ENCODE measurements at places on chromosomes 4 and X.

- no peak for DNase-seq
These were observed 100.2 kb downstream of the PDLIM5 start for GRCh38 chr4:94551643-94552564.

GRCh38 chr4:185096032-185096653 lies 46.9 kb upstream of the SLC25A4 start:
- peak; percentile 22 for DNase-seq

- no peak for DNase-seq
These were observed 60.6 kb upstream of the TMLHE start for GRCh38 chrX:155673338-155673737.

- DNase-seq = no peak
These were observed 21.7 kb downstream of the UGDH start for GRCh38 chr4:39505581-39505980.

DNA sequence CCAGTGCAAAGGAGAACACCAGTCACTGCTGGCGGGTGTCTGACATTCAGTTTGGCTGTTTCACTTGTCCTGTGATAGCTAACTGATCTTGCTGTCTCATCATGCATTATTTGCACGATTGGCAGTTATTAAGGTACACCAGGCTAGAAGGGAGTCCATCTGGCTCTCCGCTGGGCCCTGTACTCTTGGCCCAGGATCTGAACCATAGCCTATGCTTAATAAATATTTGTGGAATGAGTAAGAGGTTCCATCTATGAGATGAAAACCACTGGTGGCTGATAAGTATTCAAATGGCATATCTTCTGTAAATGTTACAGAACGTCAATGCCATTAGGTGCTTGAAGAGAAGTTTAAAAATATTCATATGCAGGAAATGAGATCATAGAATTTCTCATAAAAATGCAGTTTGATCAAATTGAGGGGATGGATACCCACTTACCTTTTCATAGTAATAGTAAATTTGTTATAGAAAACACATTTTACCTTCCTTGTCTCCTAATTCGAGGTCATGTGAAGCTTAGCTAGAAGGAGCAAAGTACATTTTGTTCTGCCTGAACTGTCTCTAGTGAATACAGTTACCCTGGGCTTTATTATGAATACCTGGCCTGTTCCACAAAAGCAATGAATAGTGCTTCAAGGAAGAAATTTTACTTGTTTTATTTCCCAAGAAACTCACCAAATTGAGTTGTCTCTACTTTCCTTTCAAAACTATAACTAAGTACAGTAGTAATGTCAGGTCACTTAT lies 213.5 kb downstream of the CBR4 start:
- no peak for DNase-seq

- no peak for DNase-seq
These were observed 68.9 kb upstream of the NDP start for GRCh38 chrX:44042116-44042515.

DNA sequence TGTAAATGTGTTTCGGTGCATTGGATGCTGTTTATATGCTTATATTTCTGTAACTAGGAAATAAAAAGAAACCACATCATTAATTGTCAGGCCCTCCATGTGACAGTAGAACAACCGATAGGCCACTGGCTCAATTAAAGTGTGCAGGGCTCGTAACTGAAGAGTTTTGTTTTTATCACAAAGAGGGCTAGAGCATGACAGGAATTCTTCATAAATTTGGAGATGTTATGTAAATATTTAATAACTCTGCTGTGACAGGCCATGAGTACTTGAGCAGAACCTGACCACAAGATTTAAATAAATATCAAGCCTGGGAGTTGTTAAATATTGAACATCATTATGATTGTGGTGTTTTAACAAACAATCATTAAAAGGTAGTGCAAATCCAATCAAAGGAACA lies 55.9 kb downstream of the MID1 start:
- DNase-seq = no peak

DNA sequence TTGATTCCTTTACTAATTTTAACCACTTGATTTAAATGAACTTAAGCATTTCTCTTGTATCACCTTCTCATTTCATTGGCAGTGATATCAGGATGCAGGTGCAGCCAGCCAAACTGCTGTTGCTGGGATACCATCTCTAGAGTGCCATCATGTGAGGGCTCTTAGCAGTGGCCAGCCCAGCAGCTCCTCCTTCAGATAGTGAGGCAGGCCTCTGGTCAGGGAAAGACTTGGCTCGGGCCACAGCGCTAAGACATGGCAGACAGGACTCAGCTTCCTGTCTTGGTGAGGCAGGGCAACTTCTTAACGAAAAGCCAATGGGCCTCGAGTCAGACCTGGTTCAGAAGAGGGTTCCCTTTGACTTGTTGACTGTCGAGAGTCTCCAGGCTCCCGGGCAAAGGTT lies 50.0 kb downstream of the NOP14 start:
- no peak for DNase-seq

DNA sequence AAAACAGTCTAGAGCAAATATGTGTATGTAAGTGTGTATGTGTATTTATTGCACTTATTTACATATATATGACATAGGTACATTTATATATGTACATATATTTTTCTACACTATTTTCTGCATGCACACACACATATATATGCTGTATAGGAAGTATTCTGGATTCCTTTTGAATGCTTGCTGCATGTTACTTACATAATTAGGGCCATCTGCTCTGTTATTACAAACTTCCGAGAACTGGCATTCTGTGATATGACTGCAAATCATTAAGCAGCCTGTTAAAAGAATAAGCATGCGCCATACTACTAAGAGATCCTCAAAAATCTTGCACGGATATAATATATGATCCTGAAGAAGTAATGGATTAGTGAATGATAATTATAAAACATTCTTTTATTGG lies 1157.6 kb upstream of the TENM3 start:
- DNase-seq = no peak

GRCh38 chr4:104868958-104869357 lies 277.7 kb upstream of the TET2 start:
- no peak for DNase-seq

GRCh38 chr4:173367285-173367684 lies 3.5 kb upstream of the SAP30 start:
- DNase-seq = no peak

DNA sequence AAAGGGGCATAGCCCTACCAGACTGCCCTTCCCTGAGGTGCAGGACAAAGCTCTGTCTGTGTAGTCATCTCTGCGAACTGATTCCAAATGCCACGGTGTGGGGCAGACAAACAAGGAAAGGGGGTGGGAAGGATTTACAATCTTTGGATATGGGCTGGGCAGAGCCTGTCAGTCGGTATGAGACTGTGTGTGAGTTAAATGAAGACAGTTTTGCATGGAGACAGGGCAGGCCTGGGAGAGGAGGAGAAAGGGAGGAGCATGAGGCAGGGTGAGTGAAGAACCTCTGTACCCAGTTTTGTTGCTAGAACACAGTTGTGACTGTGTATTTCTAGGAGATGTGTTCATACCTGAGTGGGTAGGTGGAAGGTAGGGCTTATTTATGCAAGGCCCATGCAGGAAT lies 59.4 kb upstream of the MSN start:
- no peak for DNase-seq

GRCh38 chr4:10684631-10685030 lies at the start of gene CLNK:
Gene CLNK (minus strand): TSS chr4:10684768. CDS start chr4:10667869, 16,899 bp downstream.
- no peak for DNase-seq

DNA sequence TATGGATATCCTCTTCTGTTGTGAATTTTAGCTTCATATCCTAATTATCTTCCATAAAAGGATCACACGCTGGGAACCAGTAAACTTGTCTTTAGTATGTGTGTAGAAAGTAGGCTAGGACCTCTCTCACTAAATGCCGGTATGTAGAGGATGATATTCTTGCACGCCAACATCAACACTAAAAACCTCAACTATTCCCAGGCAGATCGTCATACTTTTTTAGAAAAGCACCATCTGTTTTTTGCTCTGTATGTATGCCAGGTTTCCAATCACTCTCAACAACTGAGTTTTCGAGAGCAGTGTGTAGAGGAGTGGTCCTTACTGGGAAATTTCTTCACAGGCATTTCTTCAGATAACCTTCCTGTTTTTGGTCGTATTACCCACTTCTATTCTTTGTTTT lies 283.6 kb downstream of the GALNTL6 start:
- DNase-seq = no peak

DNA sequence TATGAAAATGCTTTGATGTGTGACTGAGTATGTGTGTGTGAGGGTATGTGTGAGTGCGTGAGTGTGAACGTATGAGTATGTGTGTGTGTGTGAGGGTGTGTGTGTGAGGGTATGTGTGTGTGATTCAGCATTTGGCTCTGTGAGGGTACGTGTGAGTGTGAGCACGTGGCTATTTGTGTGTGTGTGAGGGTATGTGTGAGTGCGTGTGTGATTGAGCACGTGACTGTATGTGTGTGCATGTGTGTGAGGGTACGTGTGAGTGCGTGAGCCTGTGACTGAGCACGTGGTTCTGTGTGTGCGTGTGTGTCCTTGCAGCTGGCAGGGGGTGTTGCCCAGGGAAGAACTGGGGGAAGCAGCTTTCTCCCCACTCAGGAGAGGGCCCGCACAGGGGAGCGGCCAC lies 16.1 kb upstream of the PPP2R3B start:
- no peak for DNase-seq

GRCh38 chrX:44282753-44283152 lies 60.7 kb downstream of the EFHC2 start:
- no peak for DNase-seq

DNA sequence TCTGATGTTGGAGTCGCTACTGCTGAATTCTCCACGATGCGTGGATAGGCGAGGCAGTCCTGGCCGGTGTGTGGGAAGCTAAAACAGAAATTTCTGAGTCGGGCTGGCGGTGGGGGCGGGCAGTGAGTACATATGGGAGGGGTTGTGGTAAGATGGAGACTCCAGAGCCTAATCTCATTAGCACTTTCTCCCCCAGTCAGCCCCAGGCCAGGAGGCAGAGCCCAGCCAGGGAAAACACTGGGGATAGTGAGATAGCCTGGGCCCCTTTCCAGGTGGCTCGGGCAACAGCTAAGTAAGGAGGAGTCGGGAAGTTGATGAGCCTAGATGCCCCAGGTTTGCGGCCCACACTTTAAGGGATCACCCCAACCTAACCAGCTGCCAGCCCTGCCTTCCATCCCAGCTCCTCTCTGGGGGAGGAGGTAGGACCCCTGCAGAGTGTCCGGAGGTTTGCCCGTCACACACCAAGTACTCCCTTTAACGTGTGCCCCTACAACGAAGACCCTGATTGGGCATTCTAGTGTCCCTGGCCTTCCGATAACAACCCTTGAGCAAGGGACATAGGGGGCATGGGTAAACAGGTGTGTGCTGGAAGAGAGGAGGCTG lies 2.4 kb upstream of the LOC101059915 start:
- DNase-seq = peak; percentile 21

DNA sequence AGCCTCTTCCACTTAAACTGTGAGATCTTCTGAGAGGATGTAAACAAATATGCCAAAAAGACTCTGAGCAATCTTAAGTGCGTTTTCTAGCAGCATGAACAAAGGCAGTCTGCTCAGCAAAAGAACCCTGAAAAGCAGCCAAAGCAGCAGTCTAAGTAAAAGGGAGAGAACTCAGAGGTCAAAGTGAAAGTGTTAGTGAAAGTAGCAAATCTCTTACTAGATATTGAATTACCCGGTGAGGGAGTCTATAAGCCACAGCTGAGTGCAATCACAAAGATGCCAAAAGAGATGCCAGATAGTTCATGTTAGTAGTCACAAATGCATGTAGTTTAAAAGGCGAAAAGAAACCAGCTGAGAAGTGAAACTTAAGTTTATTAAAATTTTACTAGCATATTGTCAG lies 7.9 kb upstream of the GNRHR start:
- no peak for DNase-seq

All from activated CD4-positive, alpha-beta T cell treated with anti-CD3 and anti-CD28 coated beads for 48 hours (primary cell).